ENCODE measurements at places on chromosomes 1 and 21. TPM values are rescaled to one million over a fixed set of nuclear protein-coding genes. Genes with fewer than 3 reads are reported as not detected.

SLC45A1 gene
- 4.1 TPM for polyA plus RNA-seq

PROK1 gene
- 6.8 TPM for polyA plus RNA-seq

C4BPB gene
- polyA plus RNA-seq = 0.06 TPM

KCNT2 gene
- polyA plus RNA-seq = 0.26 TPM

OLIG2 gene
- polyA plus RNA-seq = not detected

DEPDC1 gene
- 0.03 TPM for polyA plus RNA-seq

TTC34 gene
- polyA plus RNA-seq = 0.03 TPM

SIM2 gene
- polyA plus RNA-seq = 0.01 TPM

ZNF697 gene
- polyA plus RNA-seq = 3.1 TPM

LCE1E gene
- not detected for polyA plus RNA-seq

TMEM200B gene
- 3.3 TPM for polyA plus RNA-seq

EFNA1 gene
- 44.2 TPM for polyA plus RNA-seq

ADAM30 gene
- not detected for polyA plus RNA-seq

FMO3 gene
- 0.83 TPM for polyA plus RNA-seq

HES2 gene
- polyA plus RNA-seq = not detected

PHACTR4 gene
- 17.0 TPM for polyA plus RNA-seq

C8A gene
- not detected for polyA plus RNA-seq

CBR3 gene
- 10.4 TPM for polyA plus RNA-seq

RIIAD1 gene
- polyA plus RNA-seq = 5.5 TPM

HFM1 gene
- 7.8 TPM for polyA plus RNA-seq

DISP3 gene
- polyA plus RNA-seq = not detected
